Stimulated activated CD4-positive, alpha-beta T cell treated with anti-CD3 and anti-CD28 coated beads, Interleukin-12 subunit alpha, Interleukin-12 subunit beta, amount 100 ng/mL, for 48 hours (primary cell): ENCODE measurements at places on chromosomes 2 and 18.

- no peak for DNase-seq
Measured at GRCh38 chr18:36335476-36336279, 38.2 kb downstream of the FHOD3 start.

- DNase-seq: no peak
Measured at GRCh38 chr2:234814374-234814773, 137.4 kb upstream of the SH3BP4 start.

DNA sequence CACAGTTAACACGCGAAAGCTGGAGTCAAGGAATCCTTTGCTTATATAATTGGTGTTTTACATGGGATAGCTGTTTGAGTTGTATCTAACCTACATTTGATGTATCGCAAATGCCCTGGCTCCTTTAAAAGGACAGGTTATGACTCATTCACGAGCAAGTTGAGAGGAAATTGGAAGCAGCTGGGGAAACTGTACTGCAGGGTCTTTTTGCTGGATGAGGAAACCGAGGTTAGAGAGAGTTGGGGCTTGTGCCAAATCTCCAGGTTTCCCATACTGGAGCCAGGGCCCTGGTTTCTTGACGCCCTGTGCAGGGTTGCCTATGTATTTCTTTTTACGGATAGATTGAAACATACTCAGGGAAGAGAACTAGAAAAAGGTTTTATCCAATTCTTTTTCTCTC is 60.0 kb upstream of the SPTBN1 start:
- no peak for DNase-seq

GRCh38 chr2:3456125-3456524 is 63.2 kb downstream of the ADI1 start:
- no peak for DNase-seq

- no peak for DNase-seq
Measured at GRCh38 chr2:42359304-42359964, 1.6 kb downstream of the COX7A2L start.

- DNase-seq: no peak
Measured at GRCh38 chr2:63007813-63008458, 42.7 kb upstream of the OTX1 start.

DNA sequence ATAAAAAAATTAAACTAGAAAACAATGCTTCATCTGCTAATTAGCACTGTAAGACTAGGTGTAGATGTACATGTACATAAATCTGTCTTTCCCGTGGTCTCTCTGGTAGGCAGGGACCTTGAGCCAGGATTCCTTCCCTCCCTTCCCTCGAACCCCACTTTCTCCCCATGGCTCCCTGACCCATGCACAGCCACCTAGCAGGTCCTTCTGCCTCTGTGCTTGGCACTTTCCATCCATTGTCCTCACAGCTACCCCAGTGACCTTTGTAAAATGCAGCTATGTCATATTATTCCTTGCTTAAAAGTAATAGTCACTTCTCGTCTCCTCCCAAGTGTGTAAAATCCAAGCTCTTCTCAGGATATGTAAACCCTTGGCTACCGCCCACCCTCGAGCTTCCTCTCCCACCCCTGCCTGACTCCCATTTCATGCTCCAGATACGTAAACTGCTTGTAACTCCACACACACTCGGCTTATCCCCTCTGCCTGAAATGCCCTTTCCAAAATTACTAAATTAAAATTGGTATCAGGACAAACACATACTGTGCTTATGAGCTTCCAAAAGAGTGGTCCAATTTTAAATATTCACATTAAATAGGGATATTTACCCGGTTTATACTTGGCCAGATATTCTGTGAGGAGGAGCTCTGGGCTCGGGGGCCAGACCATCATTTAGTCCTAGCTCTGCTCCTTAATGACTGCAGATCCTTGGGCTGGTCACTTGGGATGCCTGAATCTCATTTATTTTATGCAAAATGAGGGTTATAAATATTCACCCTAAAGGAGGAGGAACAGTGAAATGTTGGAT is 54.0 kb upstream of the RALBP1 start:
- no peak for DNase-seq

- DNase-seq: no peak
Measured at GRCh38 chr2:144630459-144631215, 110.7 kb upstream of the ZEB2 start.
